OCI-LY7 (cell line): ENCODE measurements at places on chromosomes 11 and 22. TPM values are rescaled to one million over a fixed set of nuclear protein-coding genes. Genes with fewer than 3 reads are reported as not detected.
A peak's percentile ranks its signal among the peaks of the same experiment; 100 is the strongest.

- DNase-seq, result no peak
Observed at GRCh38 chr11:128394431-128395089, 192.8 kb downstream of the ETS1 start.

GRCh38 chr11:93524858-93525257 lies 18.3 kb downstream of the SMCO4 start:
- peak; percentile 34 for DNase-seq

DNA sequence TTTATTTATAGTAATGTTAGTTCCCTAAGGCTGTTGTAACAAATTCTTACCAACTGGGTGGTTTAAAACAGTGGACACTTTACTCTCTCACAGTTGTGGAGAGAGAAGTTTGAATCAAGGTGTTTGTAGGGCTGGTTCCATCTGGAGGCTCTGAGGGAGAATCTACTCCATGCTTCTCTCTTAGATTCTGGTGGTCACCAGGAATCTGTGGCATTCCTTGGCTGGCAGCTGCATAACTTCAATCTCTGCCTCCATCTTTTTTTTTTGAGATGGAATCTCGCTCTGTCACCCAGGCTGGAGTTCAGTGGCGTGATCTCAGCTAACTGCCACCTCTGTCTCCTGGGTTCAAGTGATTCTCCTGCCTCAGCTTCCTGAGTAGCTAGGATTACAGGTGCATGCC lies 46.3 kb downstream of the LDLRAD3 start:
- no peak for DNase-seq

Gene TMEM86A
- 1.2 and 2.7 TPM in 2 replicates for total RNA-seq

GRCh38 chr11:69566001-69566400 lies 75.0 kb upstream of the CCND1 start:
- DNase-seq, result no peak

Gene PHF21B
- 12.4 TPM in 2 replicates for total RNA-seq

Gene TRIM49D2
- not detected in 2 replicates for total RNA-seq

DNA sequence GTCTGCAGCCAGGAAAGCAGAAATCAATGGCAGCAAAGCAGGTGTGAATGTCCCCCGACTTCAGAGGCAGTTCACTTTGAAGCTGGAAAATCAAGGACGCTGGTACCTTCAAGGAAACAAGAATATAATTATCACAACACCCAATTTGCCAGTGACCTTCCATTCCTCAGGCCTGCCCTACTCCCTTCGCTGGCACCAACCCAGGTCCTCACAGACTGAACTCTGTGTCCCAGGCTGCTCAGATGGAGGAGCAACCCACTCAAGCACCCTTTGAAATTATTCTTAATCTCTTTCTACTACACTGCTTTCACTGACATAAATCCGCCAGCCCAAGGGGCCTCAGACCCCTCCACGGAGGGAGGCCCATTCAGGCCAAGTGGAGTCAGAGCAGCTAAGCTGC lies 64.7 kb upstream of the WT1 start:
- DNase-seq, result no peak

DNA sequence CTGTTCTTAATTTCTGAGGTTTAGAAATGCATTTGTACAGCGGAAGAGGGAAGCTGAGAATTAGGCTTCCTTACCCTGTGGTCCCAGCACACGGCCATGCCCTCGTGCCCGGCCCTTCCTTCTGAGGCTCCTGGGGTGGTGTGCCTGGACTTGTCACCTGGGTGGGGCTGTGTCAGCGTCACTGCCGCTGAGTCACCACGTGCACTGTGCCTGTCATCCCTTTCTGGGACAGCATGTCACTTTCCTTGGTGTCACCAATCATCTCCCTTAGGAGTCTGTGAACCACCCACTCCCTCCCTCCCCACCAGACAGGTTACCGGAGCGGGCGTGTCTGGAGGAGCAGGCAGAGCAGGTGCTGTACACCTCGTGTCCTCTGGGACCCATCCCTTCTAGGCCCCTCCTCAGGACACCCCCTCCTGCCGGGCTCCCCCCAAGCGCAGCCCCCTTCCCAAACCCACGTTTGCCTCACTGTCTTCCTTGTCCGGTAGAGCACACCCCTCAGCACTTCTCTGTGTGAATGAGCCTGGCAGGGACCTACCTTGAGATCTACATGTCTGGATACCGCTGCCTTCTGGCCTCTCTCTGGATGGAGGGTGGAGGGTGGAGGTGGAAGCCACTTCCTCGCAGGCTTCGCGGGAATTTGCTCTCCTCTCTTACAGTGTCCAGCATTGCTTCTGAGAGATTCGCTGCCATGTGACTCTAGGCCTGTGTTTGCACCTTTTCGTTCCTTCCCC lies 367.6 kb downstream of the TBC1D22A start:
- no peak for DNase-seq

Gene LGALS1
- 57.2 and 57.3 TPM in 2 replicates for total RNA-seq

DNA sequence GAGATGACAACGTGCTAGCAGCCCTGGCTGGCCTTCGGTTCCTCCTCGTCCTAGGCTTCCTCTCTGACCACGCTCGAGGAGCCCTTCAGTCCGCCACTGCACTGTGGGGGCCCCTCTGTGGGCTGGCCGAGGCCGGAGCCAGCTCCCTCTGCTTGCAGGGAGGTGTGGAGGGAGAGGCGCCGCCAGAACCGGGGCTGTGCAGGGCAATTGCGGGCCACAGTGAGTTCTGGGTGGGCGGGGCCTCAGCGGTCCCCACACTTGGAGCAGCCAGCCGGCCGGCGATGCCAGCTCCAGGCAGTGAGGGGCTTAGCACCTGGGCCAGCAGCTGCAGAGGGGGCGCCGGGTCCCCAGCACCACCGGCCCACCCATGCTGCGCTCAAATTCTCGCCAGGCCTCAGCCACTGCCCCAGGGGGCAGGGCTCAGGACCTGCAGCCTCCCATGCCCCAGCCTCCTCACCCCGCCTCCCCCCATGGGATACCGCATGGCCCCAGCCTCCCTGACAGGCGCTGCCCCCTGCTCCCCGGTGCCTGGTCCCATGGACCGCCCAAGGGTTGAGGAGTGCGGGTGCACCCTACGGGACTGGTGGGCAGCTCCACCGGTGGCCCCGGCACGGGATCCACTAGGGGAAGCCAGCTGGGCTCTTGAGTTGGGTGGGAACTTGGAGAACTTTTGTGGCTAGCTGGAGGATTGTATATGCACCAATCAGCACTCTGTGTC lies 399.4 kb downstream of the LUZP2 start:
- no peak for DNase-seq

GRCh38 chr11:110242746-110243145 lies 53.7 kb downstream of the RDX start:
- DNase-seq, result no peak

Gene UPK3A
- not detected in 2 replicates for total RNA-seq

GRCh38 chr11:17778352-17778751 lies 43.8 kb downstream of the KCNC1 start:
- no peak for DNase-seq

Gene ANO9
- 27.6 and 28.2 TPM in 2 replicates for total RNA-seq

DNA sequence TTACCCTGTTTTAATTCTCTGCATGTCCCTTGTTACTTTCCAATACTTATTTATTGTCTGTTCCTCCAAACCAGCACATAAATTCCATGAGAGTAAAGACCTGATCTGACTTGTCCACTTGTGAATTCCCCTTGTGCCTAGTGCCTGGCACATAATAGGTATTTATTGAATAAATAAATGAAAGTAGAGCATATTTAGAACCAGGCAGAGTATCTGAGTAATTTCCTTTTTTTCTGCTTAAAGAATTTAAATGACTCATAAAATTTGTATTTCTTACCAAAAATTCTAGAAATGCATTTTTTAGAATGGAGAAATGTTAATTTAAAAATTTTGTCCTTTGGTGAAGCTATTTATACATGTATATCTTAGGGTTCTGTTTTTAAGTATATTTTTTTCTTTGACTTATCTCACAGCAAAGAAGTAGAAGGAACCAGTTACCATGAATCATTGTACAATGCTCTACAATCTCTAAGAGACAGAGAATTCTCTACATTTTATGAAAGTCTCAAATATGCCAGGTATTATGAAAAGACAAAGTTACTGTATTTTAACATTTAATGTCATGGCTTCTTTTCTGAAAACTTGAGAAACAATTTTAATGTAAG lies 96.8 kb downstream of the ATM start:
- DNase-seq, result no peak

DNA sequence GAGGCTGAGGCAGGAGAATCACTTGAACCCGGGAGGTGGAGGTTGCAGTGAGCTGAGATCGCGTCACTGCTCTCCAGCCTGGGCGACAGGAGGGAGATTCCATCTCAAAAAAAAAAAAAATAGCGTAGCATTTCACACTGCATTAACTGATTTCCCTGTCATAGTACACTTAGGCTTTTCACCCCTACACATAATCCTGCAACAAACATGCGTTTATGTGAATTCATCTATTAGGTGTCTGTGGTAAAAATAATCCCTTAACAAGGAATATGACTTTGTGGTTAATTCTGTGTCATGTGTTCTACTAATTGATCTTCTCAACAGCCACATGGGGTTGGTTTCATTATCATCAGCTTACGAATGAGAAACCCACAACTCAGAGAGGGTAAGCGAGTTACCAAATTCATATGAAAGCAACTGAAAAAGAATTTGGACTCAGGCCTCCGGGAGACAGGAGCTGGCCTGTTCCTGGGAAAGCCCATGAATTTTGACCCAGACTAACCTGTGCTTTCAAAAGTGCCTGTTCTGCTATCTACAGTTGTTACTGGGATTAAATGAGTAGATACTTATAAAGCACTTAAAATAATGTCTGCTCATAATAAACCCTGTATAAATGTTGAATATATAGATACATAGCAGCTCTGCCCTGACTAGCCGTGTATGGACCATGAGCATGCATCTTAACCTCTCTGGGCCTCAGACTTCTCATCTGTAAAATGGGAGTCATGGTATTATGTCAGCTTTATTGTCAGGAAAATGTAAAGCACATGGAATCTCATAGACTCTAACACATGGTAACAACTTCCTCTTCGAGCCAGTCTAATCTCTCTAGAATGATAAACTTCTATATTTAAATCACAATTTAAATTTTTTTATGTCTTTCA lies 36.6 kb downstream of the KCNJ1 start:
- no peak for DNase-seq

GRCh38 chr11:61747967-61748285 lies 4.5 kb upstream of the MYRF start:
- no peak for DNase-seq

Gene LZTR1
- total RNA-seq, result 54.9 and 61.8 TPM in 2 replicates

DNA sequence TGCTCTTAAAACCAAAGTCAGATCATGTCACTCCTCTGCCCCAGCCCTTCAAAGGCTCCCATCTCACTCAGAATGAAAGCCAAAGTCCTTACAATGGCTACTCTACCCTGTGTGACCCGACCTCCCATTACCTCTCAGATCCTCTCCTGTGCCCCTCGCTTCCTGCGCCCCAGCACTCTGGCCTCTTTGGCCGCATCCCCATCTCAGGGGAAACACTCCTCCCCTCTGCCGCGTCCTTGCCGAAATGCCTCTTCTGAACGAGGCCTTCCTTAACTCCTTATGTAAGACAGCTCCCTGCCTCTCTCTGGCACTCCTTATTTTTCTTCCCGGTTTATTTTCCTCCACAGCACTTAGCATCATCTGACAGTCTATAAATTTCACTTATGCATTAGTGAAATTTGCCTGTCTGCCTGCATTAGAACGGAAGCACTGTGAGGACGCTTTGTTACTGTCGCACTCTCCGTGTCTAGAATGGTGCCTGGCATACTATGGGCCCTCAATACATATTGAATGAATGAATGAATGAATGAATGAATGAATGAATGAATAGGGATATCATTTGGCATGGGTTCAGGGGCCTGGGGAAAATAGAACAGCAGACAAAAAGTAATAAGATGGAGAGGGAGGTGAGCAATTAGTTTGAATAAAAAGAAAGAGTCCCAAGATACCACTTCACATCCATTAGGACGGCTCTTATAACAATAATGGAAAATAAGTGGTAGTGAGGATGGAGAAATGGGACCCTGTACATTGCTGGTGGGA lies 137.8 kb downstream of the CEP164 start:
- DNase-seq, result no peak

DNA sequence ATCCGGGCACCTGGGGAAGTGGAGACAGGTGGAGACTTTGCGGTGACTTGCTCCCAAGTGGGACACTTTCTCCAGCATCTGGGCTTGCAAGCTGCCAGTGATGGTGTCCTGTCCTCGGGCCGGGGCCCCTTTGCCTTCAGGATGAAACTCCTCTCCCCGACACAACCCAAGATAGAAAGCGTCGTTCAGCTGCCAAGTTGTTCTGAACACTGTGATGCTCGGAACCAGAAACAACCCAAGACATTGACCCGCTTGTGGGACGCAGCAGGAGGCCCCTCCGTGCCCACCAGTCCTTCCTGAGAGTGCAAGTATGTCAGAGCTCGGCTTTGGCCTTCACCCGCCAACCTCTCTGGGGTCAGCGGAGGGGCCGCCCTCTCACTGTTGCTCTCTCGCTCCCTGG lies 31.3 kb downstream of the LINC01488 start:
- no peak for DNase-seq

- no peak for DNase-seq
Observed at GRCh38 chr11:37504060-37504611, 906.1 kb upstream of the RAG2 start.

Gene RRP8
- 25.0 and 33.6 TPM in 2 replicates for total RNA-seq

DNA sequence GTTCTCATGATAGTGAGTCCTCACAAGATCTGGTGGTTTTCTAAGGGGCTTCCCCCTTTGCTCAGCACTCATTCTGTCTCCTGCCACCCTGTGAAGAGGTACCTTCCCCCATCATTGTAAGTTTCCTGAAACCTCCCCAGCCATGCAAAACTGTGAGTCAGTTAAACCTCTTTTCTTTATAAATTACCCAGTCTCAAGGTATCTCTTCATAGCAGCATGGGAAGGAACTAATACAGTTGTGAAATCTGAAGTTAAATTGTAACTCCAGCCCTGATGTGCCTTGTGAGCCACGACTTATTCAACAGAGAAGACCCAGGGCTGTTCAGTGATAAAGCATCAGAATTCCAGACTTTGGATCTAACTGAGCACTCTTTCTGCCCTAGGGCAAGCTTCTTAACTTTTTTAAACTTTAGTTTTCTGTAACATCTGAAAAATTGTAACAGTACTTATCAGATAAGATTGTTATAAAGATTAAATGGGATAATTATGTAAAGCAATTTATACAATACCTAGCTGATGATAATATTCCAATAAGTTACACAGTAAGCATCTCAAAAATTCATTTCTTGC lies 220.0 kb downstream of the TRPC6 start:
- no peak for DNase-seq

DNA sequence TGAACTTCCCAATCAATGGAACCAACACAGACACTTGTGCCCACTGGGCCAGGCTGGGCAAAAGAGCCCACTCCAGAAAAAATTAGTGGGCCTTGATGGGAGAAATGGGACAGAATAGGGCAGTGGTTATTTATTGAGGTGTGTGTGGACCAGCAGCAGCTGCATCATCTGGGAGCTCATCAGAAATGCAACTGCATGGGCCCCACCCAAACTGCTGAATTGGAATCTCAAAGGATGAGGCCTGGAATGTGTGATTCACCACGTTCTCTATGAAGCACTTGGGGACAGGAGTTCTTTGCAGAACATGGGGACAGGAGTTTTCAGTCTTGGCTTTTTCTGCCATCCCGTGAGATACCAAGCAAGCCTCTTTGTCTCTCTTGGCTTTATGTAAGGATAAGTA lies 255.6 kb upstream of the PLET1 start:
- DNase-seq, result no peak
